Esophagus muscularis mucosa (tissue), 4 donors: ENCODE measurements at places on chromosomes 2 and 18. TPM values are rescaled to one million over a fixed set of nuclear protein-coding genes. Genes with fewer than 3 reads are reported as not detected.

Gene SNTG2
- 3.3 TPM for total RNA-seq

DNA sequence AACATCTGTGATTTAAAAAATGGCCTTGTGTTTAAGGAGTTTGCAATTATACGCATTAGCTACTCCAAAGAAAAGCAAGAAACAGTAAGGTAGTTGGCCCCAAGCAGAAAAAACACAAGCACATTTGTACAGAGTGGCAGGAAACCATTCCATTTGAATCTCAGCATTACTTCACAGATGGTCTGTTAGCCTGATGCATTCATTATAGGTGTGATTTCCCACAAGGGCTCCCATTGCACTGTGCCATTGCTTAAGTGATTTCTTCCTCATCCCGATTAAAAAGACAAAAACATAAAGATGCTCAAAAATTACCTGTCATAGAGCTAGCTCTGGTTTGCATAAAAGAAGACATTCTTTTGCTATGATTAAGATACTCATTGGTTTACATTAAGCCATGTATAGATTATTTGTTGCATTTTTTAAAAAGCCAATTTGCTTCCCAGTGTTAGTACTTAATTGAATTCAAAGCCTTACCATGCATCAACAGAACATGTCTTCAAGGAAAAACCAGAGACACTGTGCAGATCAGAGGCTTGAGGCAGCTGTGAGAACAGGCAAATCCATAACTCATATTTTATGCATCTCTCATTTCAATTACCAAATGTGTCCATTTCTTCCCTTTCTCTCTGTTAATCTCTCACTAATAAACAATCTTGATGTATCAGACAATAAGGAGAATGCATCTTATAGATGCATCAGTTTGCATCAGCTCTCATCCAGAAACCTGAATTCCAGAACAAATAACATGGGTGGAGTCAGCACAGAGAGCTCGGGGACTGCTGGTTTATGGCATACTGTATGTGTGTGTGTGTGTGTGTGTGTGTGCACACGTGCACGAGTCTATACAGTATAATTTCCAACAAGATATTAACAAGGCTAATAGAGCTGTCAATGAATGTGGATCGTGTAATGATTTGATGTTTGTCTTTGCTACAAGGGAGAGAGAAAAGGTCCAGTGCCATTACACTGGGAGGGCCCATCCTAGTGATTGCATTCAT, 558.6 kb upstream of the HS6ST1 start:
- DNase-seq = no peak

DNA sequence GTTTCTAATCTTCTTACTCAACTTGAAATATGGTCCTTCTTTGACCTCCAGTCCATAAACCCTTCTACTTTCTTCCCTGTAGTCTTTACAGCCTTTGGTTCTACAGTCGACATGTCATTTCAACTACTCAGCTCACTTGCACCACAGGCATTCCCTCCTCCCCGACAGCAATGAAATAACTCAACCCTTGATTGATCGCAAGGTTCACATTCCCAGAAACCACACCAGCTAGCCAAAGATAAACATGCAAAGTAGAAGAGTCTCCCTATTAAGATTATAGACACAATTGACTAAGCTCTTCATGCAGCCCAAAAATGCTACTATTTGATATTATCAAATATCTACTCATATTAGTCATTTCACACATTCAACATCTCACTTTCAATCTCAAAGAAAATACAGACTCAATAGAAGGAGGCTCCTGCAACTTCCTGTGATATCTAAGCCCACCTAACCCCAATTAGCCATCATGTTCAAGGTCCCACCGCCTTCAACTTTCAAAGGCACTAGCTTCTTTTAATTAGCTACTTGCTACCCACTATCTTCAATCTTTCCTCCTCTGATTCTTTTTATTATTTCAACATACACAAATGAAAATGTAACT, 50.8 kb downstream of the RTTN start:
- DNase-seq = no peak

Gene XDH
- 0.17 TPM for total RNA-seq

DNA sequence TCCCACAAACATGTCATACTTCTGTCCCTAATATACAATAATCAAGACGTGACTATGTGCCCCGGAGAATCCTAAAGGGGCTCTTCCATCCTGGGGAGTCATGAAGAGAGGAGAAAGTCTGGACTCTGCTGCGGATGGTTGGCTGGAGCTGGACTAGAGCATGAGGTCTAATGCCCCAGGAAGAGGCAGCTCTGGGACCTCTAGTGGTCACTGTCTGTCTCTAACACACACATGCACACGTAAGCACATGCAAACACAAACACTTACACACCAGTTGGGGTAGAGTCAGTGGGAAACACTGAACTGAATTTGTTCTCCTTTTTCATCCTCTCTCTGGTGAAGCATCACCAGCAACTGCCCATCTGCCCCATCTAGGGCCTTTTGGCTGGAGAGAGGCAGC, 271.6 kb downstream of the TDRD15 start:
- no peak for DNase-seq

Gene ACTG2
- total RNA-seq = 7,069 TPM

GRCh38 chr2:41920812-41921211, 127.0 kb upstream of the PKDCC start:
- no peak for DNase-seq

Gene NTSR2
- not detected for total RNA-seq

Gene IGFBP5
- 775 TPM for total RNA-seq

DNA sequence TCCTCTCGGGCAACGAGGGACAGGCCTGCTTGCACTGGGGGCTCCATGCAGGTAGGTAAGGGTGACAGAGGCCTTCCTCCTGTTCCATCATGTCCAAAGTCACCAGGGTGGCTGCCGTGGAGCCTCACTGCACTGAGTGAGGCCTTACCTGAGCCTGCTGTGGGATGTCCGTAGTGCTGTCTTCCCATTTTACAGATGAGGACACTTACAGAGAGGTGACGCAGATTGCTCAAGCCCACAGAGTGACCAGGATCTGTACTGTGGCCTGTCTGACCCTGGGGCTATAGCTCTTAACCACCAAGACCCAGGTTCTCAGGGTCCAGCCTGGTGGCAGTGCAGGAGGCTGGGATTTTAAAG, 5.4 kb downstream of the ATOH8 start:
- DNase-seq = no peak
